Osteoblast (primary cell): ENCODE measurements at places on chromosomes 7 and 10. TPM values are rescaled to one million over a fixed set of nuclear protein-coding genes. Genes with fewer than 3 reads are reported as not detected.

GRCh38 chr7:121681700-121682099, 191.3 kb upstream of the PTPRZ1 start:
- DNase-seq, result no peak

- DNase-seq, result peak; percentile 88
Measured at GRCh38 chr10:47438857-47439474, 44.9 kb downstream of the ANXA8 start.

The TFPI2 gene
- 8.7 and 10.6 TPM in 2 replicates for total RNA-seq

The HYAL4 gene
- not detected in 2 replicates for total RNA-seq

DNA sequence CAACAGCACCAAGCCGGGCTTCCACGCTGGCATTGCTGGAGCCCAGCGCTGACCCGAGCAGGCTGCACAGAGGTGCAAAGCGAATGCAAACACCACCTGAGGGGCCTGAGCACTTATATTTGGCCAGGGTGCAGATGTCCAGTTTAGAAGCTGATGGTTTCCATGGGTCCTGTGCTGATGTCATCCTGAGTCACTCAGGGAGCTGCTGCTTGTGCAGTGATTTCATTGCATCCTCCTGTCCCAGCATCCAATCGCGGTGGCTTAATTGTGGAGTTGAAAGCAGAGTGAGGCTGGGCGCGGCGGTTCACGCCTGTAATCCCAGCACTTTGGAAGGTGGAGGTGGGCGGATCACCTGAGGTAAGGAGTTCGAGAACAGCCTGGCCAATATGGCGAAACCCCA, 410.2 kb upstream of the KLF6 start:
- no peak for DNase-seq

DNA sequence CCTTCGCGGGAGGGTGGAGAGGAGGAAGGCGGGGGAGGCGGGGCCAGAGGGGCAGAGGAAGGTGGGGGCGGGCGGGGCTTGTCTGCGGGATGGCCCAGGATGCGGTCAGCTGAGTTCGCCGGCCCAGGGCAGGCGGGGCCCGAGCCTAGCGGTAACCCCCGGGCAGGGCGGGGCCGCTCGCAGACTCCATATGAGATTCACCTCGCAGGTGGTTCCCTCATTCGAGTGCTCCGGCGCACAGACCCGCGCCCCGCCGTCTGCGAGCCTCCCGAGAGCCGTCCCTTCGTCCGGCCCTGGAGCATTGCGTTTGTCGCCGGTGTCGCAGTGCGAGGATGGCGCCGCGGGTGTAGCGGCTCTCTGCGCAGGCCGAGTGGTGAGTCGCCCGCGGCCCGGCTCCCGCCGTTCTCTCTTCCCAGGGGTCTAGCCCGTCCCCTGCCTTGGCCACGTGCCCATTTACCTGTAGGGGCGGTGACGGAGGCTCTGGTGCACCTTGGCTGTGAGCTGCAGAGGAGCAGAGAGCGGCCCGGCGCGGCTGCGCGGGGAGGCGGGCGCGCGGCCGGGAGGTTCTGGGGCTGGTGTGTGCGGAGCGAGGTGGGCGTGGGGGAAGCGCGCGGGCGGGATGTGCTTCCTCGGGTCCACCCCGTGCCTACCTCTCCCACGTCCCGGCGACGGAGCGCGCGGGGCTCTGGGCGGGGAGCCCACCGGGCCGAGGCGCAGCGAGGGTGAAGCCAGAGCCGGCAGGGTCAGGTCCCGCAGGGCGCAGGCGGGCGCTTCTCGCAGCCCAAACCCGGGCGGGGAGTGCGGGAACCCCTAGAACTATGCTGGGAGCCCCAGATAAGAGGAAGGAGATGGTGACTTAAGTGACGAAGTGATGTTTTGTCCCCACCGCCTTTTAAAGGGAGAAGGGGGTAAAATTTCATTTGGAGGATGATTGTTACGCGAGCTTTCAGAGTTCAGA, at the start of gene UPP1:
TSS of gene UPP1 (plus strand) at position 220 of the 958 bp plus-strand sequence. CDS start 5,519 bp downstream, outside the sequence.
- peak; percentile 97 for DNase-seq

GRCh38 chr7:33185786-33186185, 56.4 kb downstream of the BBS9 start:
- DNase-seq, result peak; percentile 75

The OR2A42 gene
- total RNA-seq, result under 0.01 TPM in 1 of 2 replicates, not detected in the other

The GRM3 gene
- not detected in 2 replicates for total RNA-seq

DNA sequence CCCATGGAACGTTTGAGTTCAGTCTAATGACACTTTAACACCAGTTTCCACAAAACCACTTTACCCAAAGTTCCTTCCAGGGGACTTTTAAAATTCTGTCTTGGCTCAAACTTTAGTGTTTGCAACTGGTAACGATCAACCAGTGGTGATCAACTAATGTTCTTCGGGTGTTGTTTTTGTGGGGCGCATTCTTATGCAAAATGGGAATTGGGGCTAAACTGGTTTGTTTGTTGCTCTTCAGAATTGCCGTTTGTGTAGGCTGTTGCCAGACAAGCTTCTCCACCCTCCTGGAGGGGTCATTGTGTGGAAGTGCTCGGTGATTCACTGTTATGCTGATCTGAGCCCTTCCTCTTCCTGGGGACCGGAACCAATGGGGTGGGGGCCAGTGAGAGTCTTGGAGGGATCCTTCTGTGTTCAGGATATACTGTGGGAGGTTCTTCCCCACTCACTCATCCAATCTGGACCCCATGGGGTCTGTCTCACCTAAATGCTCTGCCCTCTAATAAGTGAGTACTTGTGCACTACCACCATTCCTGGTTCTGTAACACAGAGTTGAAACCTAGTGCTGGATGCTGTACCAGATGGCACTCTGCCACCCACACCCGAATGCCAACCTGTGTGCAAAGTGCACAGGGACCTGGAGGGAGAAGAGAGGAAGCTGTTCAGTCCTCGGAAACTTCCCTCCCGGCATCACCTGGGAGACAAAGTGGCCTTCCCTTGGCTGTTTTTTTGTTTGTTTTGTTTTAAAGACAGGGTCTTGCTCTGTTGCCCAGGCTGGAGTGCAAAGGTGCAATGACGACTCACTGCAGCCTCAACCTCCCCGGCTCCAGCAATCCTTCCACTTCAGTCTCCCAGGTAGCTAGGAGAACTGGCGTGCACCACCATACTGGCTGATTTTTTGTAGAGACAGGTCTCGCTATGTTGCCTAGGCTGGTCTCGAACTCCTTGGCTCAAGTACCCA, 2.1 kb downstream of the NFE2L3 start:
- peak; percentile 81 for DNase-seq

- DNase-seq, result no peak
Measured at GRCh38 chr7:114956702-114957101, 34.8 kb downstream of the MDFIC start.

The NPSR1 gene
- total RNA-seq, result not detected in 2 replicates

GRCh38 chr10:103731609-103732270, 123.6 kb downstream of the SH3PXD2A start:
- peak; percentile 25 for DNase-seq
